Suprapubic skin (tissue), 4 donors: ENCODE measurements at places on chromosomes 7 and 10. TPM values are rescaled to one million over a fixed set of nuclear protein-coding genes. Genes with fewer than 3 reads are reported as not detected.

KCND2 gene
- not detected for total RNA-seq

PHKG1 gene
- 1.5 TPM for total RNA-seq

CALML5 gene
- 3,135 TPM for total RNA-seq

TMEM178B gene
- total RNA-seq, result 1.6 TPM

ARHGAP22 gene
- total RNA-seq, result 7.2 TPM

NXPH1 gene
- not detected for total RNA-seq

VWA2 gene
- 22.3 TPM for total RNA-seq

ERVW-1 gene
- not detected for total RNA-seq

PPP1R17 gene
- total RNA-seq, result not detected

CWF19L1 gene
- 27.9 TPM for total RNA-seq

CHST15 gene
- 23.8 TPM for total RNA-seq

NKX1-2 gene
- total RNA-seq, result 0.56 TPM
